Occipital lobe (tissue), 3 donors: ENCODE measurements at places on chromosomes 3 and 15.

DNA sequence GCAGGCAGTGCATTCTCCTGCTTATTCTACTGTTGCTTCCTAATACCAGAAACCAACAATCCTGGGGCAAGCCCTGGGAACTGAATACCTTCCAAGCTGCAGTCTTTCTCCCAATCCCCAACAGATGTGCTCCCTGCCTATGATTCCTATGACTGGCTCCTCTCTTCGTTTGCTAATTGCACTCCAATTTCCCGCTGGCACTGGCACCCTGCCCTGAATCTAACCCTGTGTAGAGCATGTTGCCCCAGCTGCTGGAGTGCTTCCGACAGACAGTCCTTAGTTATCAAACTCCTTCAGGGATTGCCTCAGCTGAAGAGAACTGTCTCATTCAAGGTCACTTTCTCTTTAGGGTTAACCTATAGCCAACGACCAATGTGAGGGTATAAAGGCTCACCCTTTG is 214.1 kb downstream of the NECTIN3 start:
- DNase-seq = no peak

DNA sequence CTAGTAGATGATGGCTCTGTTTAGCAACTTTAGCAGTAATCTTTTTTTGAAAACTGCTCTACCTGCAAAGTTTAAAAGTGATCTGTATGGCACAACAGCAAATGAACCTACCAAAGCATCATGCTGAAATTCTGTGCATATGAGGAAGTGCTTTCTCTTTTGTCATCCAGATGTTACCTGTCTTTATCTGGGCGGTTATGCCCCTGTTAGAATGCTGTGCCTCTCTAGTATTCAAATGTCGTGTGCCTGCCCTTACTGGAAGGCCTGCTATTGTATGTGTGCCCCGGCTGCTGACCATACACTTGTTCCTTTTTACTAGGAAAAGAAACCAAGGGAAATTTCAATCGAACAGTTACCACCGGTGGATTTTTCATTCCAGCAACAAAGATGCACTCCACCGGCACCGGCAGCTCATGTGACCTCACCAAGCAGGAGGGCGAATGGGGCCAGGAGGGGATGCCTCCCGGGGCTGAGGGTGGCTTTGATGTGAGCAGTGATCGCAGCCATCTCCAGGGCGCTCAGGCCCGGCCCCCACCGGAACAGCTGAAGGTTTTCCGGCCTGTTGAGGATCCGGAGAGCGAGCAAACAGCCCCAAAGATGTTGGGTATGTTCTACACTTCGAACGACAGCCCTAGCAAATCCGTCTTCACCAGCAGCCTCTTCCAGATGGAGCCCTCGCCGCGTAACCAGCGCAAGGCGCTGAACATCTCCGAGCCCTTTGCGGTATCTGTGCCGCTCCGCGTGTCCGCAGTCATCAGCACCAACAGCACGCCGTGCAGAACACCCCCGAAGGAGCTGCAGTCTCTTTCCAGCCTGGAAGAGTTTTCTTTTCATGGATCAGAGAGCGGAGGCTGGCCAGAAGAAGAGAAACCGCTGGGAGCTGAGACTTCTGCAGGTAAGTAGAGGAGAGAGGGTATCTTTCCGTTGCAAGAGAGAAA is 61.6 kb downstream of the TMEM39A start:
- no peak for DNase-seq

DNA sequence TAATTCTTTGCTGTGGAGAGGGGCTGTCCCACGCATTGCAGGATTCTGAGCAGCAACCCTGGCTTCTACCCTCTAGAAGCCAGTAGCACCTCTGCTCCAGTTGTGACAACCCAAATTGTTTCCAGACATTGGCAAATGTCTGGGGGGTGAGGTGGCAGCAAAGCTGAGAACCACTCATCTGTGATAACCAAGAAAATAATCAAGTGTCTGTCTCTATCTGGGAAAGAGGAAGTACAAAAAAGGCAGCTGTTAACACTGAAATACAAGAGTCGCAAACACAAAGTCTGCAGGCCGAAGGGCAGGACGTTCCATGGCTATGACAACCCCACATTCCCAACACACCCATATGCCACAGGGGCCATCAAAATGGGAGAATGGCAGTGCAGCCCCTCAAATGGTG is 42.2 kb upstream of the GNB5 start:
- no peak for DNase-seq

GRCh38 chr3:190117981-190118380 is 2.7 kb downstream of the P3H2 start:
- no peak for DNase-seq

DNA sequence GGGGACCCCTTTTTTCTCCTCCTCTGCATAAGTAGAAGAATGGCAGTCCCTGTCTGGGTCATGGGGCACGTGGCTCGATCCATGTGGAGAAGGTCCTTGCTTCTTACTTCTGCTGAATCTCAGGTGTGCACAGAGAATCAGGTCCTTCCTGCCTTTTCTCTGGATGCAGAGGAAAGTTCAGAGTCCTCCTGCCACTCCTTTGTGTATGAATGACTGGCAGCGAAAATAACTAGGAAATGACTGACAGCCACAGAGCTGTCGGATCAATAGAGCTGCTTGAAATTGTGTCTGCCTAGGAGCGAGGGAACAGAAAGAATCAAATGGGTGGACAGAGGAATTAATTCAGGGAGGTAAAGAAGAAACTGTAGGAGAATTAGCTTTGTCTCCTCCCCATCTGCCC is 49.6 kb upstream of the ROPN1 start:
- DNase-seq = no peak

- DNase-seq = no peak
These were observed 118.3 kb downstream of the TIGIT start for GRCh38 chr3:114411811-114412803.

DNA sequence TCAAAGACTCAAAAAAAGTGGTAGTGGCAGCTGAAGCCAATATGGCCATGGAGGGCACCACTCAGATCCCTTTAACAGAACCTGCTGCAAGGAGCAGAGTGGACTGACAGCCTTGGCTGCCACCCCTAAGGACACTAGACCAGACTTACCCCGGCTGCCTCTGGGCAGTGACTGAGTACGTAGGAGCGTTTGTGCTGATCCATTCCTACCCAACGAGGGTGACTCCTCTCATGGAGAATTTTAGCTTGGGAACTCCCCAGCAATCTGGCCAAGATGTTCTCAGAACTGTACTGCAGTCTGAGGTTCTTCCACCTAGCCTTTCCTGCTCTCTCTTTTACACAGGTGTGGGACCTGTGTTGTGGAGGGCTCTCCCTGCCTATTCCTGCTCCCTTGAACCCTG is 22.1 kb downstream of the CLEC3B start:
- no peak for DNase-seq

GRCh38 chr3:53030619-53031449 is 15.0 kb downstream of the SFMBT1 start:
- DNase-seq = no peak

GRCh38 chr3:27657404-27657803 is 64.7 kb downstream of the EOMES start:
- DNase-seq = no peak
